ENCODE measurements at places on chromosomes 1 and 21.
A peak's percentile ranks its signal among the peaks of the same experiment; 100 is the strongest.

DNA sequence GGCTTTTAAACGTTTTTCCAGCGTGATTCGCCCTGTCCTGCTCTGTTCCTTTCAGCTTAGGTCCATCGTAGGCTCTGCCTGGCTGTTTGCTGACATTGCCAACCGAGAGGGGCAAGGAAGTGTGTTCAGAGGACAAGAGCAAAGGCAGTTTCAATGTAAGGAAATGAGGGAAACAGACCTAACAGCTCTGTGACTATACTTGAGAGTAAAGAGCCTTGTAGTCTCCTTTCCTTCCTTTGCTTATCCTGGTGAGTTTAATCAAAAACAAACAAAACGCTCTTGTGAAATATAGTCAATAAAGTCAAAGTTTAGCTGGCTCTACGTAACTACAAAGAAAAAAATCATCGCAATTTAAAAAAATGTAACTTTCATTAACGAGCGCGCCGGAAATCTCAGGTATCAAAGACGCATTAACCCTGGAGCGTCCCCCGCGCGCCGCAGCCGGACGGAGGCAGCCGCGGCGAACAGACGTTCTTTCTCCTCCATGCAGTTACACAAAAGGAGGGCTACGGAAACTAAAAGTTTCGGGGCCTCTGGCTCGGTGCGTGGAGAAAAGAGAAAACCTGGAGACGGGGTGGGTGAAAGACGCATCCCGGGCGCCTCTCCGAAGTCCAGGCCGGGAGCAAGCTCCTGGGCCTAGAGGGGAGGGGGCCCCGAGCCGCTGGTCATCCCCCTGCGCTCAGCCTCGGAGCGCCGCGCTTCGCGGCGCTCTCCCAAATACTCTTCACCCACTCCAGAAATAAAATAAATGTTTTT is 617 bp upstream of the ADGRL2 start:
- DNase-seq: no peak

GRCh38 chr1:94329276-94329675 is 88.9 kb upstream of the ABCD3 start:
- DNase-seq: no peak

DNA sequence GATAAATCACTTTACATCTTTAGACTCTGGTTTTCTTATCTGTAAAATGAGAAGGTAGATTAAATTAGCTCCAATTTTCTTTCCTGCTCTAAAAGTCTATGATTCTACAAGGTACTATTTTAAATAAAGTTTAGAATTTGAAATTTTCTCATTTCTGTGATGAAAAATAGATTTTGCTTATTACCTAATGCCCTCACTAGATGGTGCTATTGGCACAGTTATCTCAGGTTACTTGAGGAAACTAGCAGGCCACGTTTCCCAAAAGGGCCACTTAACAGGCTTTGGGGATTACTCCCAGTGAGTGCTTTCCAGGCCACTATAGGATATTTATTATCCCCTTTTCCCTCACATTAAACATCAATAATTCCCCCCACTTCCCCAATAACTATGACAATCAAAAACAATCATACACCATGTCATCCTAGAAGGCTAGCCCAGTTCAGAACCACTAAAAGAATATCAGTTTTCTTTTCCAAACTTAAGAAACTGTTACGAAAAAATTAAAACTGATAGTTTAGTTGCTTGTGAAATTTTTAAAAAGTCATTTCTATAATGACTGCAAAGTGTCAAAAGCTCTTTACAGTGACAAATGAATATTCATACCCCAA is 30.6 kb downstream of the OMA1 start:
- peak; percentile 10 for DNase-seq

- DNase-seq: no peak
These were observed 6.7 kb downstream of the C1orf115 start for GRCh38 chr1:220696863-220697231.

GRCh38 chr1:33099290-33100118 is 18.6 kb downstream of the AZIN2 start:
- DNase-seq: peak; percentile 68

DNA sequence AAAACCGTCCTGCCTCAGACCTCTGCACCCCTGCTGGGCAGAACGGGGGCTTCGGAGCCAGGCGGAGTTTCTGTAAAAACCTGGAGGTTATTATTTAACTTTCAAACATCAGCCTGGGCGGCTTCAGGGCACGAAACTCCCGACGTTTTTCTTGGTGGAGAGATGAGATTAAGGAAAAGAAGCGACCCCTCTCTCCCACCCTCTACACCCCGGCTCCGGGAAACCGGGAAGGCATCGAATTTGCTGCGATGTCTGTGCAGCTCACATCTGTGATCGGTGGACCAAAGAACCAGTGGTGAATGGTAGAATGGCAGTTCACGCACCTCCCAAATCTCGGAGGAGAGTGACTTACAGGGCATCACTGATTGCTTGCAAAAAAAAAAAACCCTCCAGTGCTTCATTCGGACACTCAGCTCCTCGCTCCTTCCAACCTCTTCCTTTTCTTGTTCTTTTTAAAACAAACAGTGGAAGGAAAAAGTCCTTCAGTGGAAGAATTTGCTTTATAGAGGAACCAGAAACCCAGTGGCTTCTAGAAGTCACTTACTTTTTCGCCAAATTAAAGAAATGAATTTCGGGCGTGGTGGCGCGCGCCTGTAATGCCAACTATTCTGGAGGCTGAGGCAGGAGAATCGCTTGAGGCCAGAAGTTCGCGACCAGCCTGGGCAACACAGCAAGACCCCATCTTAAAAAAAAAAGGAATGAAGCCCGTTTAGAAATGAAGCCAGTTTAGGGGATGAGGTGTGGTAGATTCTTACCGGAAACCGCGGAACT is 884 bp downstream of the PHACTR4 start:
- no peak for DNase-seq

DNA sequence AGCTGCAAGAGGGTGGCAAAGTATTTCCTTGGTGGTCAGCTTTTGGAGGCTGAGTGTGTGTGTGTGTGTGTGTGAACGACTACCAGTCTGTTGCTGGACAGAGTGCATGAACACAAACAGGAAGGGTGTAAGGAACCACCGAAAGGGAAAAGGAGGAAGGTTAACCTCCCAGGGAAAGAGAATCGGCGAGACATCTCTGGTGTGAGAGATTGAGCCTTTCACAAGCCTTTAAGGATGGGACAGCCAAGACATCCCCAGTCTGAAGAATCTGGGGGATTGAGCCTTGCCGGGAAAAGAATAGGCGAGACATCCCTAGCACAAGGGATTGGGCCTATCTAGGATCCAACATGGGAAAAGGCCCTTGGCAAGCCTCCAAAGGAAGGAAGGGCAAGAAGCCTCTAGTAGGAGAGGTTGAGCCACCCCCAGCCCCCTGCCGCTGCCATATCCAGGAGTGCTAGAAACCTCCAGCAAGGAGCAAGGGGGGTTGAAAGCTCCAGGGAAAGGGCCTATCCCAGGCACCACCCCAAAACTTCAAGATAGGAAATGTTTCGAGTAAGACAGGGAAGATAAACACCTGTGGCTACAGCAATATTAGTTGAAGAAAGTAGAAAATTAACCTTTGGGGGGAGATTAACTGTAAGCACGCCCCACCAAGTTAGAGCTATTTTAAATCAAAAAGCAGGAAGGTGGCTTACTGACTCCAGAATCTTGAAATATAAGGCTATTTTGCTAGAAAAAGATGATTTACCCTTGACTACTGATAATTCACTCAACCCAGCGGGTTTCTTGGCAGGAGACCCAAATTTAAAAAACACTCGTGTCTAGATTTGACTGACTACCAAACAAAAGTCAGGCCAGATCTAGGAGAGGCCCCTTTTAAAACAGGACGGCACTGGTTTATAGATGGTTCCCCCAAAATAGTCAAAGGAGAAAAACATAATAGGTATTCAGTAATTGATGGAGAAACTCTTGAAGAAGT is 3.2 kb downstream of the TEX50 start:
- DNase-seq: no peak

DNA sequence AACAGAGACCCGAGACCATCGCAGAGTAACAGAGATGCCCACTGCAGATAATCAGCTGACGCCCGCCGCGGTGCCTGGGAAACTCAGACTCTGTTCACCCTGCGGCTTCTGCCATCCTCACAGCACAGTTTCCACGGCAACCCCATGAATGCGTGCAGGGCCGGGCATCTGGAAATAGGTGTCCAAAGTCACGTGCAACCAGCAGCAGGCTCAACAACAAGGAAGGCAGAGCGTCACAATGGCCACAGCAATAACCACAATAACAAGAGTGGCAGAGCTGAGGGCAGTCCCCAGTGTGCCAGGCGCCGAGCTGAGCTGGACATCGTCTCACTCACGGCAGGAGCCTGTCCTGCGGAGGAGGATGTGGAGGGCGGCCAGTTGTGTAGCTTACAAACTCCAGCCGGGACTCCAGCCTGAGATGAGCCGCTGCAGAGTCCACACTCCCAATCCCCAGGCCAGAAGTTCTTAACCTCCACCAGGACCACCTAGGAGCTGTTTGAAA is 102.0 kb downstream of the CRYAA start:
- no peak for DNase-seq

GRCh38 chr1:76503736-76504135 is 363.5 kb upstream of the ST6GALNAC5 start:
- no peak for DNase-seq

DNA sequence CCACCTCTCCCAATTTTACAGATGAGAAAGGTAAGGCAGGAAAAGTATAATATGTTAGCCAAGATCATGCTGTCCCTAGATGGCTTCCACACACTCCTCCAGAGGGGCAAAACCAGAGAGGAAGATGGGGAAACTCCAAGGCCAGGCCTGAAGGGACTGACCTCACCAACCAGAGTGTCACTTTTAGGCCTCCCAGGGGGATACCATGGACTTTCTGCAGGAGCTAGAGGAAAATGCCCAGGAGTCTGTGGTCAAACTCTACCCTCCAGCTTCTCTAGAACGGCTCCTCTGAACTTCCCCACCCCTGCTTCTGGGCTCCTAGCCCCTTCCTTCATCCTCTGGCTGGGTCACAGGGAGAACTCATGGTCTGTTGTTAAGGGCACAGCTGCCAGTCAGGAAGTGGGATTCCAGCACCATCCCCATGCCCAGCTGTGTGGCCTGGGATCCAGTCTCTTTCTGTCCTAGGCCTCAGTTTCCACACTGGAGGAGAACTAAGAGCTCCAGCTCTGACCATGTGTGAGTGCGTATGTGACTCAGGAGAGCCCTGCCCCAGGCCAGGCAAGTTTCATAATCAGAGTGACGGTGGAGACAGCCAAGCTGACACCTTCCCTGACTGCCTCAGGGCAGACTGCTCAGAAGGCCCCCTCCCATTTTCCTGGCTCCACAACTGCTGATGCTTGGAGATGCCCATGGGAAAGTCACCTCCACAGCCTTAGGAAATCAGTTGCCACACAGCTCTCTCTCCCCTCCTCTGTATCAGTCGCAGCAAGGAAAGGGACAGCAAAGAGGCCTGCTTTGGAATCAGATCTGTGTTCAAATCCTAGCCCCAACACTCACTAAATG is 1.9 kb downstream of the IGSF8 start:
- DNase-seq: no peak

DNA sequence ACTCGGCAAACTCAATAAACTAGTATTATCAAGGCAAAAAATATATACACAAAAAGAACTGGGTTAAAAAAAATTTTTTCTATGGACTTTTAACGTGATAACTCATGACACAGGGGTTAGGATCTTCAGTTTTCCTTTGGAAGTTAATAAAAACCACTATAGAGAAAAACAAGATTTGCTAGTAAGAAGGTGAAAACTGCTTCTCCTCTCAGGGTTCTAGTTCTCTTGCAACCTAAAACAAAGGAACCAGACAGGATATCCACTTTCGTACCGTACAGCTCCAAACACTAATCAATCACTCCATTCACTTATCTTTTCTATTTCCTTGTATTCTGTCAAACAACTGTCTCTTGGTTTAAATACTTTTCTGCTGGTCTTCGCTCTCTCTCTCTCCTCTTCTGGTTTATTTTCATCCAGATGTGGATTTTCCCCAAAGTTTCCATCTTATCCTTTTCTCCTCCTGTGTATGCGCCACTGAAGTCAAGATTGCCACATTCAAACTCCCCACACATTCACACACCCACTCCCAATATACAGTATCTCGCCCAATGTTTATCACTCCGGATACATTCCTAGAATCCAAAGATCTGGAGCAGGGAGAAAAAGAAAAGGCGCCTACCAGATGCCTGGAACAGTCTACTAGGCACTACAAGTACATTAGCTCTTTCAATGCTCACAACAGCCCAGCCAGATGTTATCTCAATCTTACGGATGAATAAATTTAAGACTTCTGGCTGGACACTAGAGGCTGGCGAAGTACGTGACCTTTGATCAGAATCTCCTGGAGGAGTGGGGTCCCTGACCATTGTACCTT is 775 bp upstream of the PRPF38B start:
- DNase-seq: no peak

GRCh38 chr1:62295921-62296491 is 23.2 kb downstream of the KANK4 start:
- no peak for DNase-seq

DNA sequence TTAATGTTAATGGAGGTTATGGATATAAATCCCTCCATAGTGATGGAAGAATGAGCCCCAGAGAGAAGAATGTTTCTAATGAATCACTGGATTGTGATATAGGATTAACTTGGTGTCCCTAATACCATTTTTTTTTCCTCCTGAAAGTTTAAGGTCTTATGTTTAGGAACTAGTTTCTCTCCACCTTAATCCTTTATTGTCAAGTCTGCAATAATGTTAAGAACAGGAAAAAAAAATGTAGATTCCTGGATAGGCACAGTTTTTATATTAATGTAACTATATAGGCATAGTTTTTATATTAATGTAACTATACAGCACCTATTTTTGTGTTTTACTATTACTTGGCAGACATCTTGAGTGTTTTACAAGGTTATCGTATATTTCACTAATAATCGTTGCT is 34.9 kb downstream of the NFIA start:
- DNase-seq: no peak

DNA sequence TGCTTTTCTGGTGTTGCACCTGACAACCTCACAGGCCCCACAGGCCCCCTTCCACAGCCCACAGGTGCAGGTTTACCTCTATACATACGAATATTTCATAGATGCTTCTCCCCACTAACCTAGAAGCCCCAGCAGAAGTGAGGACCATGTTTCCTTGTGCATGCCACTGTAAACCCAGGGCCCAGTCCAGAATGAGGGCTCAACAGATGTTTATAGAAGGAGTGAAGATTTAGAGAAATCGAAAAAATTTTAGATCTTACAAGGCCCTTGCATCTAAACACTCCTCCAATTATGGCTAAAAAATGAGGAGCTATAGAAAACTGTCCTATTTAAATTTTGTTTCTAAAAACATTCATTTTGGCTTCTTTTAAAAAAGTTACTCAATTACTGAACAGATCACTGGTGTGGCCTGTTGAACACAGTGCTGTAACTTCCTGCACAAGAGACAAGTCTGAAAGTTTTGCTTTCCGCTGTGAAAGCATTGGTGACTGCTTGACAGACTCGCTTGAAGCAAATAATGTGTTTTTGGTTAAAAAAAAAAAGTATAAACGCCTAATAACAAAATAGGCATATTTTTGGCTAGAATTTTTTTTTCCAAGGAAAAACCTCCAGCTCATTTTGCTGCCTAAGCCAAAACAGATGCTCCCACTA is 1.2 kb downstream of the ABCB10 start:
- DNase-seq: no peak
